ENCODE measurements at places on chromosomes 2 and 18.

DNA sequence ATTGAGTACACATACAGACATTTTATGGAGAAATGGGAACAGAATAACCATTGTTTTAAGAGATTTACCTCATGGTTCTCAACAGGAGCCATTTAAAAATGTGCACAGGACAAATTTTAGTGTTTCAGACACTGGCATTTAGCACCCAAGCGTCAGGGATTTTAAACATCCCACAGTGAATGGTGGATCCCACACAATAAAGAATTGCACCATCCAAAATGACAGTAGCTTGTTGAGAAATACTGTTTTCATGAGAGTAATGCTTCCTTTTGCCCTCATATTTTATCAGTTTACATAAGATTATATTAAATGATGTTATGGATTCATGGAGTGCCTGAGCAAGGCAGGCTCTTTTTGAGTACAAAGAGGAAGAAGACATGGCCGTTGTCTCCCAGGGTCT, 54.0 kb downstream of the MFSD6 start:
- no peak for DNase-seq

GRCh38 chr18:74679006-74679678, 81.5 kb downstream of the ZNF407 start:
- no peak for DNase-seq

DNA sequence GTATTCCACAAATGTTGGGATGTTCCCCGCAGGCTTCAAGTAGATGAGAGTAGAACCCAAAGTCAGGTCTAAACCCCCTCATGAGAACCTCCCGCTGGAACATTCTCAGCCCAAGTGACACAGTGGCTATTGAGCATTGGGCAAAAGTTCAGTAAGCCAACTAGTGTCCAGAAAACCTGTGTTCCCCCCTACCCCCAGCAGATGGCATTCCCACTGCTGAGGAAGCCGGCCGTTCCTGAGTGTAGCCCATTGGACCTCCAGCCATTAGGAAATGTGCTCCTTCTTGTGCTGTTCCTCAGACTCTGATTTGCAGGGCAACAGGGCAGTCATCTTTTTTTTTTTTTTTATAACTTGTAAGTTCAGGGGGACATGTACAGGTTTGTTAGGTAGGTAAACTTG, 152.1 kb downstream of the NCK2 start:
- DNase-seq: no peak

- no peak for DNase-seq
Measured at GRCh38 chr2:4903656-4904348, 788.4 kb upstream of the SOX11 start.

GRCh38 chr18:42296192-42296591, 341.2 kb downstream of the PIK3C3 start:
- DNase-seq: no peak

- DNase-seq: no peak
Measured at GRCh38 chr2:195515551-195515950, 141.5 kb upstream of the SLC39A10 start.

GRCh38 chr18:57995331-57995730, 48.7 kb upstream of the NEDD4L start:
- DNase-seq: no peak

DNA sequence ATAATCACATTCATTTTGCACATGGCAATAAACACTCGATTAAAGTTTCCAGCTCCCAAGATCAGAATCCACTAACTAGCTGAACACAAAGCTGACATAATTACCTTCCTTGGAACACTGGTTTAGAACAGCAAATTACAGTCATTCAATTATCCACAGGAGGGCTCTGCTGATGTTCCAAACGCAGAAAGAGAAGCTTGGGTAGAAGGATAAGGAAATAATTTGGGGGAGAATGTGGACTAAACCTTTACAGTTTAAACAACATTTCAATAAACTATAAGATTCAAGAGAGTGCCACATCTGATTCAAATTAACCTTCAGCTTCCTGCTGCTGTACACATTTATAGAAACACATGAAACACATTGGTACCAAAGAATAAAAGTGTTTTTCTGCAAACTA, 67.8 kb upstream of the ARL4C start:
- no peak for DNase-seq

DNA sequence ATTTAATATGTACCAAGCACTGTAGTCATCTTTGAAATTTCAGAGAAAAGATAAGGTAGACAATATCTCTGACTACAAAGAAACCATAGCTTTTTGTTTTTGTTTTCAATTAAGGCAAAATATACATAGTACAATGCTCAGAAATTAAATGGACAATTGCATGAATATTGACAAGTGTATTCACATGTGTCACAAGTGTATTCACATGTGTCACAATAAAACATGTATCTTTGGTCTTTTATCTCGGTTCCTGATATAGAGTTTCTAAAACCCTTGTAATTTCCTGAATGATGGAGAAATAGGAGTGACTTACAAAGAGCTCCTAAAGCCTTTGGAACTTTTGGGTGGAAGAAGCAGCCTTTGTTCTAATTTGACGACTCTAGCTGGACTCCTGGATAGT, 756.4 kb downstream of the EPHA4 start:
- no peak for DNase-seq

GRCh38 chr2:237497838-237498186, 10.8 kb downstream of the MLPH start:
- DNase-seq: no peak

Measured in activated T-helper 1 cell treated with anti-CD3 and anti-CD28 coated beads, Interleukin-12 subunit alpha, Interleukin-12 subunit beta, Interleukin-2, Interleukin-4 antibody, amounts not matched to agents 30 ng/mL and 10 ng/mL and 1 ng/mL, durations not matched to agents 14 hours and 24 hours and 36 hours (primary cell).